ENCODE measurements at places on chromosomes 5 and 9.

GRCh38 chr5:75306746-75307145 lies 30.3 kb upstream of the HMGCR start:
- DNase-seq: no peak

DNA sequence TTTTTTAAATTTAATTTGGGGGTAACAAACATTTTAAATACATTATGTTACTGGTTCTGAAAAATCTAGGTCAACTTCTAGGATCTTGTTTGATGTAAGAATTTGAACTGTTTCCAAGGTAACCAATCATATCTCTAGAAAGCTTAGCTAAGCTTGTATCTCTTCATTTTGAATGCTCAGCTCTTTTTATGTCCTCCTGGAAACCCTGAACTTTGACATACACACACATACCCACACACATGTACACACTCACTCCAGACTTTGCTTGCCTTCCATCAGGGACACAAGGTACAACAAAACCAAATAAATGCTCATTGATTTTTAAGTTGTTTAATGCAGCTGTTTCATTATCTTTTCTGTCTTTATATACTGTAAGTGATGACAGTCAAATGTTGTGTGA lies 178.5 kb downstream of the RAB3C start:
- no peak for DNase-seq

- no peak for DNase-seq
These were observed 13.2 kb upstream of the TMEM250 start for GRCh38 chr9:136131629-136132511.

DNA sequence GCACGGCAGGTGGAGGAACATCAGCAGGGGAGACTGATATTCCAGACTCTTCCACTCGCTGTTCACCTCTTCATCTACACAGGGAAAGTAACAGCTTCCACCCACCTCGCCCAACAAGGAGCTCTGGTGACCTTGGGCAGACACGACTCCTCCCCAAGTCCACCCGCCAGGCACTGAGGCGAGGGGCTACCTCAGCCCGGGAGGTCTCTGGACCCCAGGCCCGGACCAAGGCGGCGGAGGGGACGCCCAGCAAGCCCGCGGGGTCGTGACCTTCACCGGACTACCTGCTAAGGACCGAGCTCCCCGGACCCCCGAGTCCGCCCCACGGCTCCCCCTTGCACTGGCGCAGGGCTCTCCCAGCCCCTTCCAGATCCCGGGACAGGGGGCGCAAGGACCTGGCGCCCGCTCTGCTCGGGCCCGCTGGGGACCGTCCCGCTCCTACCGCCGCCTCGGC lies 70.2 kb upstream of the LPCAT1 start:
- DNase-seq: no peak

DNA sequence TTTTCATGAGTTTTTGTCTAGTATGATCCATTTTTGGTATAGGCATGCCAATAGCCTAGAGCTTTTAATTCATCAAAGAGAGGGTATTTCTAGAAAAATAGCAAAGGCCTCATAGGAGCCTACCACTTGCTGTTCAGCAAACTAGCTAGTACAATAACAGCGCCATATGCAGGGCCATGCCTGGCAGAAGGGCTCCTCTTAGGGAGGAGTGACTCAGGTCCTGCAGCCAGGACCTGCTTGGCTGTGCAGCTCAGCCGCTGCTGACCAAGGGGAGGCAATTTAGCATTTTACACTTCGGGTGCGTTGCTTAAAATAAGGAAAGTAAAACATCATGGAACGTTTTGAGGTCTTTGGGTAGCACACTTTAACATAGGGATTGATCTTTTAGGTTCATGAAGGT lies 100.6 kb downstream of the TRIO start:
- no peak for DNase-seq

- DNase-seq: no peak
These were observed 3.4 kb downstream of the SLC6A19 start for GRCh38 chr5:1204693-1205242.

- no peak for DNase-seq
These were observed 141.1 kb downstream of the GCNT1 start for GRCh38 chr9:76600007-76600615.

- no peak for DNase-seq
These were observed 623.8 kb upstream of the TYRP1 start for GRCh38 chr9:12069366-12069765.
